ENCODE measurements at places on chromosomes 6 and 20.

DNA sequence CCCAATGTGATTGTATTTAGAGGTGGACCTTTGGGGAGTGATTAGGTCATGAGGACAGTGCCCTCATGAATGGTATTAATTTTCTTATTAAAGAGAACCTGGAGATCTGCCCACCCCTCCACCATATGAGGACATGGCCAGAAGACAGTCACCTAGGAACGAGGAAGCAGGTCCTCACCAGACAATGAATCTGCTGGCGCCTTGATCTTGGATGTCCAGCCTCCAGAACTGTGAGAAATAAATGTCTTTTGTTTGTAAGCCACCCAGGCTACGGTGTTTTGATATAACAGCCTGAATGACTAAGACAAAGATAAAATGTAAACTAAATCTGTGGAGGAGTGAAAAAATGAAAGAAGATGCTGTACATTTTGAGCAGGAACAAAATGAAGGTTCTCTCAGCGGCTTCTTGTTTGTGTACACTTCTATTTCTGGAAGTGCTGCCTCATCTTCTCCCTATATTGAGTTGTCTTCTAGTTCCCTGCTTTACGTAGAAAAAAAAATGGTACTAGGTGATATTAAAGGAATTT lies 1.5 kb upstream of the IPCEF1 start:
- DNase-seq = no peak

- no peak for DNase-seq
These were observed 2.5 kb upstream of the MANEA start for GRCh38 chr6:95574811-95575210.

GRCh38 chr6:164252948-164253347 lies 838.4 kb downstream of the QKI start:
- DNase-seq = no peak

DNA sequence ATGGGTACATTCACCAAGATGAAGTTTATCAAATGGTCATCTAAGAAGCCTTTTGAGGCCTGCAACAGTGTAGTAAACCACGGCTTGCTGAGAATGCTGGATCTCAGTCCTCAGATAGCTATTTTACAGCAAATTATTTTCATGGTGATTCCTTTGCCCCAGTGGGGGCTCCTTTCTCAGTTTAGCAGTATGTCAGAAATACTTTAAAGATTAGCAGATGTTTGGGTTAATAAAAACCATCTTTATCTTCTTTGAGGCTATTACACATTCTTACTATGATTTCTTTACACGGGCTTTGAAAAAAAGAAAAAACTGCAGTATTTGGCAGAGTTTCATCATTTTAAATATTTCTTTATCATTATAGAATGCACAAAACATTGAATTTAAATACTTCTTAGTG lies 10.7 kb downstream of the MYLIP start:
- DNase-seq = no peak

- DNase-seq = no peak
These were observed 181.4 kb upstream of the MYLIP start for GRCh38 chr6:15947436-15947835.

DNA sequence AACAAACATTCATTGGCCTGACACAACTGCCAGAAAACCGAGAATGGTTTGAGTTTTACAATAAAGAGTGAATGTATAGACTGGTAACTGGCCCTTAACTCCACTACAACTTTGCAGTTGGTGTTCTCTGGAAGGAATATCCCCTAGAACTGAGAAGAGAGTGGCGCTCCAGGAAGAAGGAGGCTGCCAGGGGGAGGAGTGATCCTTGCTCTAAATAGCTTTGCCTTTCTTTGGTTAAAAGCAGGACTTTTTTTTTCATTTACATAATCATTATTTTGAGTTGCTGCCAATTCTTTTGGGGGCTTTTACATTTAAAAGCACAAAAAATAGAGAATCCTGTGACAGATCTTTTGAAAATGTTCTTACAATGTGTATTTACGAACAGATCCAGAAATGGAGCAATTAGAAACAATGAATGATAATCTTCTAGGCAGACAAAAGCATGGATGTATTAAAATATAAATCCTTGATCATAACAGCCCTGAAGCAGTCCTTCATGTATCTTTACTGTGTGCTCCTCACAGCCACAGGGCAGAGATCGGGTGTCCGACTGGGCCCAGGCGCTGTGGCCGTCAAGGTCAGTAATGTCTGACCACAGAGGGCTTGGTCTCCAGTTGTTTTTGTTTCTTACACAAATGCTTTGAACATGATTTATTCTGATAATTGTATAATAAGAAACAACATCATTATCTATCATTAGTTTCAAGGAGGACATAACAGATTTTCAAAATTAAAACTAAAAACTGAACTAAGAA lies 612.2 kb downstream of the HDGFL1 start:
- no peak for DNase-seq

- DNase-seq = no peak
These were observed 107.7 kb upstream of the DTNBP1 start for GRCh38 chr6:15770347-15771143.

GRCh38 chr6:38234141-38234540 lies 405.6 kb downstream of the BTBD9 start:
- DNase-seq = no peak

- DNase-seq = no peak
These were observed 5.8 kb upstream of the KIF3B start for GRCh38 chr20:32271620-32272019.

- no peak for DNase-seq
These were observed 29.2 kb upstream of the BTN3A2 start for GRCh38 chr6:26335631-26336323.

DNA sequence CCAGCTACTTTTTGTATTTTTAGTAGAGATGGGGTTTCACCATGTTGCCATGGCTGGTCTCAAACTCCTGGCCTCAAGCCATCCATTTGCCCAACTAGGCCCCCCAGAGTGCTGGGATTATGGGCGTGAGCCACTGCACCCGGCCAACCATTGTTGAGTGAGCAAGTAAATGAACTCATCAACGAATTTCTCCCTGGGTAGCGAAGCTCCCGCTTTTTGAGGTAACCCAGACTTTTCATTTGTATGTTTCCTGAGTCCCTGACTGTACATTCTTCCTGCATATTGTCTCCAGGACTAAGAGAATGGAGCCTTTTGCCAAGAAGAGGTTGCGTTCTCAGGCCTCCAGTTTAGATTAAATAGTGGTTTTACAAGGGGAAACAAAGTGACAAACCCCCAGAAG lies 36.4 kb downstream of the RIPOR3 start:
- no peak for DNase-seq

DNA sequence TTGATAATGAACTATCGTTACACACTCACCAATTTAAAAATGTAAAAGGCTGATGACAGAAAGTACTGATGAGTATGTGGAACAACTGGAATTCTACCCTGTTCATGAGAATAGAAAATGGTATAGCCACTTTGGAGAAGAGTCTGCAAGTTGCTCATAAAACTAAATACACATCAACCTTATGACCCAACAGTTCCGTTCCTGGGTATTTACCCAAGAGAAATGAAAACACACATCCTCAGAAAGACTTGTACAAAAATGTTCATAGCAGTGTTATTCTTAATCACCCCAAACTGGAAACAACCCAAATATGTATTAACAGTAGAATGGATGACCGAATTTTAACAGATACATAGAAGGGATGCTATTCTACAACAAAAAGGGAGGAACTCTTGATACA lies 145.7 kb upstream of the LRFN2 start:
- no peak for DNase-seq

DNA sequence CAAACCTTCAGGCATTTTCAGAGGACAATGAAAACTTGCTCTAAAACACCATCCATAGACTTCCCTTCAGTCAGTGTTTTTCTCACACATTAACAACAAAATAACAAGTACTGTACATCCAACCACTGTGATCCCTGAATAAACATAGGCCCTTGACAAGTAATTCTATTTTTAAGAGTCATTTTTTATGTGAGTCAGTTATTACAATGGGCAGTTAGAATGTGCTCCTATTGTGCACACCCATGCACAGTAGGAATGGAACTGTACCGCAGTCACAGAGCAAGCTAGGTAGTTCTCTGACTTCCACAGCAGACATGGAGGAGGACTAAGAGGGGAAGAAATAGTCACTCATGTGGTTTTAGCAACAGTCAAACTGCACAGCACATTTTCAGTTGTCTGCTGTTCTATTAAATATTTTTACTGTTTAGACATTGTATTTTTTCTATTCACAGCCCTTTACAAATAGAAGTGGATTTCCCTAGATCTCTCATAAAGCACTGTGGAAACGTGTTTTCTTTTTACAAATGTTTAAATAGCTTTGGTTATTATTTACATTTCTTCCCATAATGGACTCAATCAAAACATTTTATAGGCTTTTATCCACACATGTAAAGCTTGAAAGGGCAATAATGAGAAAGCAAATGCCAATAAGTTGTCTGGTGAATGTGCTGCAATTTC lies 100.4 kb downstream of the JAG1 start:
- no peak for DNase-seq

GRCh38 chr20:50153153-50153499 lies 397 bp downstream of the PEDS1 start:
- DNase-seq = no peak

DNA sequence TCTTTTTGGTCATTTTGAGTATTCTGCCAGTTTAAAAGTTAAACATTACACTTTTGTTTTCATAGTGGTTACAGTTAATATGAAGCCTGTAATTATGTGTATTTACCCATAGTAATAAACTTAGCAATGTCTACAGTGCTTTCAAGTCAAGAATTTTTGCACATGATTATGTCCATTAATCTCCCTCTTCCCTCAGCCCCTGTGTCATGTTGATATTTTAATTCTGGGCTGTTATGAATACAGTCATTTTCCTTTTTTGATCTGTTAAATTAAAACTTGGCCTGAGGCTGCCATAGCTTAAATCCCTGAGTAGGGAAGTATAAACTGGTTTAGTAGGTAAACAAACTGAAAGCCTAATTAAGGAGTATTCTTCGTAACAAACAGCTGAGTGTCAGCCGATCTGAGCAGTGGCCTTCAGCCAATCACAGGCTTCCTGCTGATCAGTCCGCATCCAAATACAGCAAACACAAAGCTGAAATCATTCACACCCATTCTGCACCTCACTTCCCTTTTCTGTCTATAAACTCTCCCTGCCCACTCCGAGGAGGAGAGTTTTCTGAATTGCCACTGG lies 9.5 kb upstream of the SFT2D1 start:
- DNase-seq = no peak

- no peak for DNase-seq
These were observed 87.3 kb downstream of the DTNBP1 start for GRCh38 chr6:15575357-15576033.

- no peak for DNase-seq
These were observed 338 bp downstream of the UTRN start for GRCh38 chr6:144285548-144285797.

DNA sequence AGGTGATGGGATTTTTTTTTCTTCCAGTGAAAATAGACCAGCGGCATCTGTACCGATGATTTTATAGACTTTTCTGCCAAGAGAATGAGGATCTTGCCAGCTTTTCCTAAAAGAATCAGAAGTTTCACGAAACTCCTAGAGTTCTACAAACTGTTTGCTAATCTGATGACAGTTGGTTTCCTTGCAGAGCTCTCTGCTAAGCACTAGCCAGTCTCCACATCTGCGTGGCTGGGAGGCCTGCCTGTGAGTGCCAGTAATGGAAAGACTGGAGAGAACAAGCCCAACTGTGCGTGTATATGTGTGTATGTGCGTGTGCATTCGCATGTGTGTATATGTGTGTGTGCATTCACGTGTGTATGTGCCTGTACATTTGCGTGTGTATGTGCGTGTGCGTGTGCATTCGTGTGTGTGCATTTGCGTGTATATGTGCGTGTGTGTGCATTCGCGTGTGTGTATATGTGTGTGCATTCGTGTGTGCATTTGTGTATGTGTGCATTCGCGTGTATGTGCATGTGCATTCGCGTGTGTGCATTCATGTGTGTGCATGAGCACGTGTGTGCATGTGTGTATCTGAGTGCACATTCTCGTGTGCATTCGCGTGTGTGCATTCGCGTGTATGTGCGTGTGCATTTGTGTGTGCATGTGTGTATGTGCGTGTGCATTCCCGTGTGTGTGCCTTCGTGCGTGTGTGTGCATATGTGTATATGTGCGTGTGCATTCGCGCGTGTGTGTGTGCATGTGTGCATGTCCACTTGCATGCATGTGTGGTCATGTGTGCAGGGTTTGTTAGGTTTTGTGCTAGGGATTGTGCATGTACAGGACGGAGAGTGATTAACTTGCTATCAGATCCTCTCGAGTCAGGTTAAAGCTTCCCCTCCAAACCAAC lies 379.4 kb downstream of the TAF4 start:
- DNase-seq = no peak

DNA sequence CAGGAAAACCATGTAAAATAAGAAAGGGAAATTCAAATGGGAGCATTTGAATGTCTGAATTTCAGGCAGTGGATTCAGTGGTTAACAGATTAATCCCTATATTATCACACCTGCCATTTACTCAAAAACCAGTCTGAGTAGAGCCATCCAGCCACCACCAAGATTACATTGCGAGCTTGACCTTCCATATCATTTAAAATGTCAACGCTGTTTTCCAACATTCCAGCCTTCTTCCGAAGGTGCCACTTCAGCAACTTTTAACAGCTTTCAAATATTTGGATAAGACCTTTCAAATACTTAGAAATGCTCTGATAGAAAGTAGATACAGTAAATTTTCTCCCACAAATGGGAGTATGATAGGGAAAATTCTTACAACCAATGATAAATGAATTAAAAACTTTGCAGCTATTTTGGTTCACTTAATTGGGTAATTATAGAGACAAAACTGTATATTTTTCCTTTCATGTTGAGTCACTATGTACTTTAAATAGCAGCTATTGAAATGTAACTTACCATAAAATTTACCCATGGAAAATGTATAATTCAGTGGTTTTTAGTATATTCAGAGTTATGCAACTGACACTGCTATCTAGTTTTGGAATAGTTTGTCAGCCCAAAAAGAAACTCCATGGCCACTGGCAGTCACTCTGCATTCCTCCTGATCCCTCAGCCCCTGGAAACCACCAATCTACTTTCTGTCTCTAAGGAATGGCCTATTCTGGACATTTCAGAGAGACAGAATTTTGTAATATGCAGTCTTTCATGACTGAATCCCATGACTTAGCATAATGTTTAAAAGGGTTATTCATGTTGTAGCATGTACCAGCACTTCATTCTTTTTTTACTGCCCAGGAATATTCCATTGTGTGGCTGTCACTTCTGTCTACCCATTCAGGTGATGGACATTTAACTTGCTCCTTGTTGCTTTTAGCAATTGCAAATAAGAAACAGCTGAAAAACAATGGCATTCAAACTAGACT lies 21.5 kb downstream of the EZR start:
- DNase-seq = no peak

Data from hematopoietic multipotent progenitor cell treated with erythropoietin and hydrocortisone succinate and interleukin-3 and kit ligand, for 17 days (in vitro differentiated cells).